ENCODE measurements at places on chromosomes 2 and 18.

- DNase-seq, result no peak
Observed at GRCh38 chr2:239321596-239322415, 79.0 kb downstream of the HDAC4 start.

GRCh38 chr2:106063181-106063580, 130.9 kb downstream of the UXS1 start:
- no peak for DNase-seq

DNA sequence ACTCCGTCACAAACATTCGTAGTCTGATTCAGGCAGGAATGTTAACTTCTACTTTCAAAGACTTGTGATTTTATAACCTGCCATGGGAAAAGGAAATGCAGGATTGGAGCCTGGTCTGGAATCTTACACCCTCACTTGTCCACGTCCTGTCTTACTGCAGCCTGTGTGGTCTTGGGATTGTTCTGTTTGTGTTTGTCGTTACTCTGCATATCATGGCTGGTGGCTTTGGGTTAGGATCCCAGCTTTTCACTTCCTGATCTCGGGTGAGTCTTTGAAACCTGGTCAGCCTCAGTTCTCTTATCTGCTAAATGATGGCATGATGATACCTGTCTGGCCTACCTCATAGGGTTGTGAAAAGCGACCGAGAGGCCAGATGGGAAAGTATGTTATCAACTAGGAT, 34.6 kb downstream of the SH3BP4 start:
- DNase-seq, result no peak

DNA sequence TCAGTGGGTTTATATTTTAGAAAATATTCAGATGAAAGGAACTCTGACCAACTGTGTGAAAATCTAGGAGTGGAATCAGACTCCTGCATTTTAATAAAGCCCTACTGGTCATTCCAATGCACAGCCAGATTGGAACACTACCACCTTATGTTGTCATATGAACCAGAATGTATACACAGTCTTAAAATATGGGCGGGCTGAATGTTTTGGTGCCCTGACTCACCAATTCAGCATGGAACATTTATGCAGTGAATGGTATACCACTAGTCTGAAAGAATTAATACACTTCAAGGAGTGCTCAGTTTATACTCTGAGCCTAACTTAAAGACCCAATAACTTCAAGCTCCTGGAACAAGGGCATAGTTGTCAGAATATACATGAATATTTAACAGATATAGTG, 280.9 kb upstream of the TCF4 start:
- no peak for DNase-seq

DNA sequence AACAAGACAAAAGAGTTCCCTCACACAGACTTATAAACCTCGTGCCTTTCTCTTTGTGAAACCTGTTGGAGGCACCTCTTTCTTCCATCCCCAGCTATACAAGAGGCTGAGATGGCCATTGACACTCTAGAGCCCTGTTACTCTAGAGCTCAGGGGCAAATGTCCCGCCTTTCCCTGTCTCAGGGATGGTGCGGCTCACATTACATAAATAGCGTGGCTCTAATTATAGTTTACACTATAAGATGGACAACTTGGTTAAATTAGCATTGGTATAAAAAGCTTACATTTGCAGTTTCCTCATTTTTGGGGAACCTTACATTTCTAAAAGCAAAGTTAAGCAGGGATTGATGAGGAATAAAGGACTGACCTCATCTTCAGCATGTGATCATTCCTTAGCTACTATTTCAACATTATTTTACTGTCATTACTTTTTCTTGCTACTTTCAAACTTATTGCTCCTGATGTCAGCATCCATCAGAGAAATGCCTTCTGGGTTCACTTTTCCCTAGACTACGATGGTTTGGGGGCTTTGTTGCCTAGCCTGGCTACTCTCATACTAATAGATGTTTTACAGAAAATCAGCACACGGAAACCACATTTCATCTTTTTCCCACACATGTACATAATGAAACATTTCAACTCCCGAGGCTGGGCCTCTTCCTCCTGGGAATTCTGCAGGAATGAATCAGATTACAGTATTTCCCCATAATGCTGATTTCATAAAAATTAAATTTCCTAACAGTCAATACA, 40.4 kb downstream of the FTCDNL1 start:
- no peak for DNase-seq

Measured in NCI-H1105 (cell line).